ENCODE measurements at places on chromosomes 5 and 9.

- DNase-seq: no peak
These were observed 264.4 kb downstream of the HTR1A start for GRCh38 chr5:63697811-63698210.

- no peak for DNase-seq
These were observed 152.1 kb downstream of the GNAQ start for GRCh38 chr9:77879437-77879943.

GRCh38 chr9:131447600-131447999 lies 53.7 kb downstream of the PRRC2B start:
- DNase-seq: no peak

GRCh38 chr5:173597304-173597703 lies 19.1 kb downstream of the BOD1 start:
- no peak for DNase-seq

GRCh38 chr9:95778957-95779356 lies 96.5 kb upstream of the ERCC6L2 start:
- no peak for DNase-seq

- DNase-seq: no peak
These were observed 13.8 kb downstream of the GSN start for GRCh38 chr9:121281614-121282276.

- DNase-seq: no peak
These were observed 345.7 kb upstream of the WWC1 start for GRCh38 chr5:167945542-167946384.

- DNase-seq: no peak
These were observed 165.1 kb downstream of the PAPPA start for GRCh38 chr9:116318468-116319374.

DNA sequence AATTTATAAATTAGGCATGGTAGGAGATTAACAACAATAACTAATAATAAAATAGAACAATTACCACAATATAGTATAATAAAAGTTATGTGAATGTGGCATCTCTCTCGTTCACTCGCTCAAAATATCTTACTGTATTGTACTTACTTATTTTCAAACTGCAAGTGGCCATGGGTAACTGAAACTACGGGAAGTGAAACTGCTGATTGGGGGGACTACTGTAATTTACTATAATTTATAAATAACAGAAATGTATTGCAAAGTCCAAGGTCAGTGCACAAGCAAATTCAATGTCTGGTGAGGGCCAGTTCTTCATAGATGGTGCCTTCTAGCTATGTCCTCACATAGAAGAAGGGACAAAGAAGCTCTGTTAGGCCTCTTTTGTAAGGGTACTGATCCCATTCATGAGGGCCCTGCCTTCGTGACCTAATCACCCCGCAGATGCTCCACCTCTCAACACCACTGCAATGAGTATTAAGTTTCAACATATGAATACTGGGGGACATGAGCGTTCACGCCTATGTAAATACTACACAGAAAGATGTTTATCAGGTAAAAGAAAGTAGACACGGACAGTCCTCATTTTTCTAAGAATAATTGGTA lies 39.0 kb downstream of the KCNIP1 start:
- DNase-seq: no peak

DNA sequence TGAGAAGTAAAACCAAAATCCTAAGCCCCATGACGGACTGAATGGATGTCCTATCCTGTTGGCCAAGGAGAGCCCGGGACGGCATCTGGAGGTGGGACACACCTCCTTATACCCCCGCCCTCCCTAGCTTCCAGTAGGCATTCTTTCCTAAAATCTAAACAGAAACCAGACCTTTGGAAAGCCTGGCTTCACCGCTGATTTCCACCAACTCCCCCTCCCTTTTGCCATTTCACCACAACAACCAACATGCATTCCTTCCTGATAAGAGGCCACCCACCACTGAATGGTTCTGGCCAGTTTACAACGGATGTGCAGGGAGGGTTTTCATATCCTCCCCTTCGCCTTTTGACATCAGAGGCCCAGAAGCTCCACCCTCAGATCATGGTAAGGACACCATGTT lies 9.2 kb upstream of the RARS1 start:
- no peak for DNase-seq

- DNase-seq: no peak
These were observed 36.9 kb upstream of the SLC1A3 start for GRCh38 chr5:36569491-36569890.

- DNase-seq: no peak
These were observed 51.3 kb downstream of the BAAT start for GRCh38 chr9:101333490-101333889.

- DNase-seq: no peak
These were observed 335.8 kb downstream of the GADD45G start for GRCh38 chr9:89940625-89941024.

- DNase-seq: no peak
These were observed 126.4 kb downstream of the RGS3 start for GRCh38 chr9:113589890-113590289.

GRCh38 chr9:107975426-107976010 lies 485.9 kb upstream of the KLF4 start:
- no peak for DNase-seq

- DNase-seq: no peak
These were observed 42.3 kb downstream of the B4GALT1 start for GRCh38 chr9:33124751-33125381.

DNA sequence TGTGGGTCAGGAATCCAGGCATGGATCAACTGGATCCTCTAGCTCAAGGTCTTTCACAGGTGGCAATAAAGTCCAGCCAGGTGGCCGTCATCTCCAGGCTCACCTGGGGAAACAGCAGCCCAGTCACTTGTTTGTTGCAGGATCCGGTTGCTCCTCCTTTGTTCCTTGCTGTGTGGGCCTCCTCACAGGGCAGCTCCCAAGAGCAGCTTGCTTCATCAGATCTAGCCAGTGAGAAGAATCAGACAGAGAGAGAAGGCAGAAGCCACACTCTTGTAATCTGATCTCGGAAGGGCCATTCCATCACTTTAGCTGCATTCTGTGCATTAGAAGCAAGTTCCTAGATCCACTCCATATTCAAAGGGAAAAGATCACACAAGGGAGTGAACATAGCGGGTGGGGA lies 3.2 kb upstream of the HSD17B3 start:
- DNase-seq: no peak

DNA sequence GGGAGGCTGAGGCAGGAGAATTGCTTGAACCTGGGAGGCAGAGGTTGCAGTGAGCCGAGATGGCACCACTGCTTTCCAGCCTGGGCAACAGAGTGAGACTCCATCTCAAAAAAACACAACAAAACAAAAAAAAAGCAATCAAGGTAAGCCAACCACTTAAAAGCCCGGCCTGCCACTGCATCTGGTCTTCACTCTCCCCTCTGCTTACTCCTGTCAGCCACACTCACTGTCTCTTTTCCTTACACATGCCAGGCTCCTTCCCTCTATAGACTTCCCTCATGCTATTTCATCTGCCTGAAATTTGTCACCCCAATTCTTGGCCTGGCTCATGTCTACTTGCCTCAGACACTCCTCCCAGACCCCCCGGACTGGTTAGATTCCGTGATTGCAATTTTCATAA lies 17.6 kb upstream of the LIFR start:
- no peak for DNase-seq

GRCh38 chr9:17536027-17536426 lies 42.8 kb upstream of the SH3GL2 start:
- DNase-seq: no peak

DNA sequence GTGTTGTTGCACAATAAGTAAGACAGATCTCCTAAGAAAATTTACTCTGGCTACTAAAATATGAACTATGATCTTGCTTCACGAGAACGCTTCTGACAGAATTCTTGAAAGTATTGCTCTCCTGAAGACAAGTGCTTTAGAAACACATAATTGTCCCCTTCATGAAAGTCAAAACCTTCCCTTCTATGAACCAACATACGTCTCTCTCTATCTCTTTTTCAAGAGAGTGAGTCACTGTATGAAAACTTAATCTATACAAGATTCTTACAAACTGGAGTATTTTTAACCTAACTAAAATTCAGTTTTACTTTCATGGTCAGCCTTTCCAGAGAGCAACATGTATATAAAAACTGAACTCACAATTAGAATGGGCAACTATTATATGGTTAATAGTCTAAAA lies 688.0 kb upstream of the CTNND2 start:
- DNase-seq: no peak

GRCh38 chr9:129671519-129671918 lies 6.1 kb downstream of the PRRX2 start:
- no peak for DNase-seq

- DNase-seq: no peak
These were observed 24.0 kb upstream of the MAP3K1 start for GRCh38 chr5:56791396-56791795.

DNA sequence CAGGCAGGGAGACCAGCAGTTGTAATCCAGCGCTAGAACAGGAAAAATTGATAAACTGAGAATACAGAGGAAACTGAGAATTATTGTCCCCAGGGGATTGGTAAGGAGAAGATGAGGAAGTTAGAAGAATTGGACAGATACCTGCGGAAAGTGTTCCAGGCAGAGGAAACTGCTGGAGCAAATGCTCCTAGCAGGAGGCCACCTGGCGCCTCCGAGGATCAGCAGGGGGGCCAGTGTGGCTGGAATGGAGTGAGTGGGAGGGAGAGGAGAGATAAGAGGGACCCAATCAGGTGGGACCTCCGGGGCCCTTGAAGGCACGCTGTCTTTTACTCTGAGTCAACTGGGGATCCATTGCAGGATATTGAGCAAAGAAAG lies 695 bp upstream of the ANXA6 start:
- DNase-seq: no peak

DNA sequence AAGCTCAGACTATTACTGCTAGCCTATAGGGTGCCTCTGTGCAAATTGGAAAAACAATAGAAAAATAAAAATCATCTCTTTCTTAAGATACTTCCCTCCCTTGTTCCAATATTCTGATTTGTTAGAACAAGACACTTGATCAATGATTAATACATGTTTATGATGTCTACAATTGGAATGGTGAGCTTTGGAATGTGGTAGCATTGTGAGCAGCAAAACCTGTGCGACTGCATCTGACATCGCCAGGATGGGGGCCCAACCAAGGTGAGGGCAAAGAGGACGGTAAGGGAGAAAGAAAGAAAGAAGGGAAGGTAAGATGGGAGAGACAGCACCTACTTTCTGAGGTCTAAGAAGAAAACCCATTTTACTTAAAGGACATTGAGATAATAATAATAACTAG lies 183.0 kb upstream of the TRIM32 start:
- no peak for DNase-seq

- no peak for DNase-seq
These were observed 75.4 kb downstream of the OSMR start for GRCh38 chr5:38921174-38921573.

- no peak for DNase-seq
These were observed 4.0 kb upstream of the NIPSNAP3A start for GRCh38 chr9:104743376-104743985.

DNA sequence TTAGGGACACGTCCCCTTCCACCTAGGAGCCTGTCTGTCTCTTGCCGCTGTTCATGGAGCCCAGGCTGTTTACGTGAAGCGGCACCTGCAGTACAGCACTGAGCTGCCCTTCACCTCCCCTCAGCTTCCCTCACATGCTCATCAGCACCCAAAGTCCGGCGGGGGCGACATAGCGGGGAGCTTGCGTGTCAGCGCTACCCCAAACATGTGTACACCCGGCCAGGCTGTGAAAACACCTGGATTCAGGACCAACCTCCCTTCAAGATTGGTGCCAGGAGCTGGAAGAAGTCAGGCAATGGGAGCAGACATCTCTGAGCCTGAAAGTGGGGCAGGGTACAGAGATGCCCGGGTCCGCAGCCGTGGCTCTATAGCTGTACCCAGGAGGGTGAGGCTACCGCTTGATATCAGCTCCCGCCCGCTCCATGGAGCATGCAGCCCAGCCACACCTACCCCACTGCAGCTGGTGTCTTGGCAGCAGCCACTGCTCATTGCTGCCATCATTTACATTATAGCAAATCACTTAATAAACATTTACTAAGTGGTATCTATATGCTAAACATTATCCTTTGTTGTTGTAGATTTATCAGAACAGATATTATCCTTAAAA lies 712.1 kb downstream of the CDH9 start:
- no peak for DNase-seq

DNA sequence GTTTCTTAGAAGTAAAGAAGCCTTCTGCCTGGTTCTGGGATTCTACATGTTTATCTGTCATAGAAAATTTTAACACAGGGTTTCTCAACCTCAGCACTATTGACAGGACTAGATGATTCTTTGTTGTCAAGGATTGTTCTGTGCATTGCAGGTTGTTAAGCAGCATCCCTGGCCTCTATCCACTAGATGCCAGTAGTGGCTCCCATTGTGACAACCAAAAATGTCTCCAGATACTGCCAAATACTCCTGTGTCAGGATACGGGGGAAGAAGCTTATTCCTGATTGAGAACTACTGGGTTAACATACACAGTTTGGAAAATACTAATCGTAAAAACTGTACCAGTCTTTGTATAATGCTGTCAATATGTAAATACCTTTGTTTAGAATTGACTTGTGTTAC lies 167.1 kb downstream of the NIPBL start:
- no peak for DNase-seq
